AG09319 (cell line): ENCODE measurements at places on chromosomes 6 and 20.
A peak's percentile ranks its signal among the peaks of the same experiment; 100 is the strongest.

DNA sequence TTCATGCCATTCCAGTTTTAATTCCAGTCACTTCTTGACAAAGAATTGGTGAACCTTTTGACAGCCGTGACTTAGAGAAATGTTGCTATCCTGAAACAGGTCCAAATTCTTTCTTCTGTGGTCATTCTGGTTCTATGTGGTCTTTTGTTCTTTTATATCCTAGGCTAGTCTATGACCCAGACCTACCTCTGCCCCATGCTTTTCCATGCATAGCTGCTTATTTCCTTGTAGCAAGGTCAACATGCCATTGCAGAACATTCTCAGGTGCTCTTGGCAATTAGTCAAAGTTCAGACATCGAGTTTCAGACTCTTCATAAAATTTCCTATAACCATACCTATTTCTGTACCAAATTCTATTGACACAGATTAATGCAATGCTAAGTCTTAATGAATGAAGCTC lies 202.6 kb downstream of the PLCB1 start:
- no peak for DNase-seq

DNA sequence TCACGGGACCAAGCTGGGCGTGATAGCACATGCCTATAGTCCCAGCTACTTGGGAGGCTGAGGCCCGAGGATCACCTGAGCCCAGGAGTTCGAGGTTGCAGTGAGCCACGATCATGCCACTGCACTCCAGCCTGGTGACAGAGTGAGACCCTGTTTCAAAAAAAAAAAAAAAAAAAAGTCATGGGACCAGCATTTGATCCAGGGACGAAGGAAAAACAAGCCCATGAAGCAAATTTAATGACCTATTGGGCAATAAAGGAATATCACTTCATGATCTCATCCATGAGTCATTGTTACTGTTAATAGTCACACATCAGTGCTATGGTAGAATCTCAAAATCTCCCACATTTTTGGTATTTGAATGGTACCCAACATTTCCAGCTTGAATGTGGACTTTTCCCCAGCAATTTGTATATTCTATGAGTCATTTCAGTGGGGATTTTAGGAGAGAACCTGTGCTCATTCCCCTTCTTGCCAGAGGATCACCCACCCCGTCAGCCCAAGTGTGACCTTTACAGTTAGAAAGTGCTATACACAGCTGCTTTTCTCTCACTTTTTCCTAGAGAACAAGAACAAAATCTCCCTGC lies 8.5 kb upstream of the SOD2 start:
- DNase-seq: peak; percentile 82

- DNase-seq: no peak
These were observed 34.6 kb downstream of the STK35 start for GRCh38 chr20:2136275-2136674.

GRCh38 chr6:1609648-1610496 lies at the start of gene FOXC1:
Gene FOXC1, plus strand, starts transcription at chr6:1609915. Its CDS starts 531 bp downstream, at chr6:1610446.
- DNase-seq: peak; percentile 87

- no peak for DNase-seq
These were observed 194.8 kb downstream of the COL9A1 start for GRCh38 chr6:70107852-70108629.

DNA sequence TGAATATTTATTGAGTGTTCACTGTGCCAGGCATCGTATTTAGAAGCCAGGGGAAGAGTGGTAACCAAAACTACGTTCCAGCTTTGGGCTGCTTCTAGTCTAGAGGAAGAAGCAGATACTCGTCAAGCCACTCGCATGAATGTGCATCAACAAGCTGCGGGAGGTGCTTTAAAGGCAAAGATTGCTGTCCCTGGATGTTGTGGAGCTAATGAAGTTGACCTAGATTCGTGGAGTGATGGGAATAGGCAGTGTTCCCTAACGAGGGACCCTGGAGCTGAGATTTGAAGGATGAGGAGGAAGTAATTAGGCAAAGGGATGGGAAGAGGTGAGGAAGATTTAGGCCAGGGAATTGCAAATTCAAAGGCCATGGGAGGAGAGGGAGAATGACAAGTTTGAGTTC lies 118.9 kb downstream of the TMEM170B start:
- no peak for DNase-seq

DNA sequence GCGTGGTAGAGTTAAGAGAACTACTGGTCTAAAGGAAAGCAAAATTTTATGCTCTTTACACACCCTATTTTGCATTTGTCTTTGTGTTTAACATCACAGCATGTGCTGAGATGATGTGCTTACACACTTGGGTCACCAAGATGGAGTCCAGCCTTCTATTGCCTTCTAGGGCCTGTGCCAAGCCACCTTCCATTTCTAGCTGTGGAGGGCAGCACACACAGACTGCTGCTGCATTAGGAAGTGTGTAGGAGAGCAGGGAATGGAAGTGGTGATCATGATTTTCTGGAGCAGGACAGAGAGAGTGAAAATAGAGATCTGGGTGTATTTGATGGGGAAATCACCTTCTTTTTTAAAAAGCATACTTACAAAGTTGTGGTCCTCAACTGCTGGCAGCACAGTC lies 191.6 kb downstream of the SOX4 start:
- DNase-seq: no peak

- no peak for DNase-seq
These were observed 39.3 kb downstream of the ATXN1 start for GRCh38 chr6:16721977-16722376.
